ENCODE measurements at places on chromosomes 7 and 10.

DNA sequence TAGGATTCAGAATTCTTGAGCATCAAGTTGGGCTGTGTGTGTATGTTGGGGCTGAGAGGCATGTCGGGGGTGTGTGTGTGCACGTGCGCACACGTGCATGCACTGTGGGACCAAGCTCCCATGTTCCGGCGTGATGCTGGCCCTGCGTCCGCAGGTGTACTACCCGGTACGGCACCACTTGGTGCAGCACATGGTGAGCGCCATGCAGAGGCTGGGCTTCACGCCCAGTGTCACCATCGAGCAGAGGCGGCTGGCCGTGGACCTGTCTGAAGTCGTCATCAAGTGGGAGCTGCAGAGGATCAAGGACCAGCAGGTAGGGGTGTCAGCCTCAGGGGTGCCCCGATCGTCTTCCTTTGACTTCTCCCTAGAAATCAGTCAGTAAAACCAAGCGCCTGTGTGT, 77.7 kb downstream of the TRRAP start:
- no peak for DNase-seq

DNA sequence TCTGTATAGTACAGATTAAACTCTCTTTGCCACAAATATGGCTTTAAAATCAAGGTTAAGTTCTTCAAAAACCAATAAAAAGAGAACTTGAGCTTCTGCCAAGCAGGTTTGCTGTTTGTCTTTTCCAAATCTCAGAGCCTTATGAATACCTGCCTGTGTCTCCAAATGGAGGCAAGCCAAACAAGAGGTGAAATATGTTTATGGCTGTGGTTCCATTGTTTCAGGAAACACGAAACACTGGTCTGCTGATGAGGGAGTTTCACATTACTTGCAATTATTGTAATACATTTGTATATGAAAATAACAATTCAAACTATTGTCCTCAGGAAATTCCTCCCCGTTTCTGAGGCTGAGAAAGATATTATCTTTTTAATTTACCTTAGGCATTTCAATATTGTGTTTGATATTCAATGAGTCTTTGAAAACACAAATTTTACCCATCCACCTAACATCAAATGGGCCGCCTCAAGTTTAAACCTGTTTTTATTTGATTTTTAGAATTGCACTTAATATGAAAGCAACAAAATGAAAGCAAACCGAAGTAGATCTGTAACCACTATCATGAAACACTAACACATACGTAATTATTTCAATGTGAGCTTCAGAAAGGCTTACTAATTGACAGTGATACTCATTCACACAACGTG, 359.3 kb downstream of the HGF start:
- DNase-seq: no peak

- DNase-seq: no peak
These were observed 12.5 kb upstream of the CALD1 start for GRCh38 chr7:134766779-134767519.

- DNase-seq: no peak
These were observed 293.9 kb downstream of the C7orf25 start for GRCh38 chr7:42617806-42618457.

- no peak for DNase-seq
These were observed 47.1 kb downstream of the MTURN start for GRCh38 chr7:30181736-30182522.

GRCh38 chr10:123043409-123043925, 34.7 kb downstream of the ACADSB start:
- DNase-seq: peak; percentile 5

- no peak for DNase-seq
These were observed 13.8 kb downstream of the GSDME start for GRCh38 chr7:24743471-24743870.

DNA sequence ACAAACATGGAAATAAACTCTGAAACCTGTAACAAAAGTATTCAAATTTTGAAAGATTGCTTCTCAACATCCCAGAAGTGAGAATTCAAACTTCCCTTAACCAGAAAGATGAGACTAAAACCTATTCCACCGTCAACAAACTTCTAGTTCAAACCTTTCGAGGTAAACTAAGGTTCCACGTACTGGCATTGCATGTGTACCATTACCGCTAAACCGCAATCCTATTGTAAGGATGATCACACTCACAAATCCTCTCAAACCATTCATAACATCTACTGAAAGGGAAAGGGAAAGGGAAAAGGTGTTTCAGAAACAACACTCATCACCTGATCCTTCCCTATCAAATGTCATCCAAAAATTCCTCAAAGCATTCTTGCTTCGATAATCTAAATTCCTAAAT, 3.1 kb downstream of the SMURF1 start:
- DNase-seq: no peak

DNA sequence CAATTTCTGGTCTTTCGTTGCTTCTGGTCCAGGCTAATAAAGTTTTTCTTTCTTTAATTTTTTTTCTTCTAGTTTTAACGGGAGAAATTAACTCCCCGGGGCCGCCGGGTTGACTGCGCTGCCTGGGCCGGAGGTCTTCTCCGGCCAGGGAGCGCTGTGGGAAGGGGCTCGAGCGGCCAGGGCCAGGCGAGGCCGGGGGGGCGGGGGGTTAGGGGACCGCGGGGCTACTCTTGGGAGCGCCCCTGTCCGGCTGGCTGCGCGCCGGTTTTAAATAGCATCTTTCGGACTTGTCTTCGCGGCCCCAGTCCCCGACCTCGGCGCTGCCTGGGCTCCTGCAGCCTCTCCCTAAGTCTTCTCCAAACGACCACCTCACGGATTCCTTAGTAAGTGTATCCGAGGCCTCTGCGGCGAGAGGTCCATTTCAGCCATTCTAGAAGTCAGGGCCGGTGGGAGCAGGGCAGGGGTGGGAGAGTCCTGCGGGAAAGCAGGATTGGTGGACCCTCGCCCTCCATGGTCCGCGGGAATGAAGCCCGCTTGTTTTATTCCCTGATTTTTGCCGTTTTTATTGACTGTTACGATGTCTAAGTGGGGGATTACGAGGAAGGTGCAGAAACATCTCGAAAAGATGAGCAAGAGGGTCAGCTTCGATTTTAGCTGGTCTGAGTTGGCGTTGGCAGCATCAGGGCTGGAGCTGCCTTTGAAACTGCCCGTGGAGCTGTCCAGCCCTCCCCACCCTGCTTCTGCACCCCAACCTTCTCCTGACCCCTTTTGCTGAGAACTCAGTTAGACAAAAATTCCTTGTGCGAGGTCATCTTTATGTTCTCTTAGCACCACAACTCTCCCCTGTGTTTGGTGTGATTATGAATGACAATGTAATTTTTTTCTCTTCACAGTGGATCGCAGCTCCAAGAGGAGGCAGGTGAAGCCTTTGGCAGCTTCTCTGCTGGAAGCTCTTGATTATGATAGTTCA, 555 bp downstream of the PHF14 start:
- DNase-seq: no peak

GRCh38 chr10:43945908-43946307, 297.2 kb upstream of the ZNF32 start:
- DNase-seq: no peak

GRCh38 chr10:114283091-114283490, 44.0 kb downstream of the VWA2 start:
- no peak for DNase-seq

DNA sequence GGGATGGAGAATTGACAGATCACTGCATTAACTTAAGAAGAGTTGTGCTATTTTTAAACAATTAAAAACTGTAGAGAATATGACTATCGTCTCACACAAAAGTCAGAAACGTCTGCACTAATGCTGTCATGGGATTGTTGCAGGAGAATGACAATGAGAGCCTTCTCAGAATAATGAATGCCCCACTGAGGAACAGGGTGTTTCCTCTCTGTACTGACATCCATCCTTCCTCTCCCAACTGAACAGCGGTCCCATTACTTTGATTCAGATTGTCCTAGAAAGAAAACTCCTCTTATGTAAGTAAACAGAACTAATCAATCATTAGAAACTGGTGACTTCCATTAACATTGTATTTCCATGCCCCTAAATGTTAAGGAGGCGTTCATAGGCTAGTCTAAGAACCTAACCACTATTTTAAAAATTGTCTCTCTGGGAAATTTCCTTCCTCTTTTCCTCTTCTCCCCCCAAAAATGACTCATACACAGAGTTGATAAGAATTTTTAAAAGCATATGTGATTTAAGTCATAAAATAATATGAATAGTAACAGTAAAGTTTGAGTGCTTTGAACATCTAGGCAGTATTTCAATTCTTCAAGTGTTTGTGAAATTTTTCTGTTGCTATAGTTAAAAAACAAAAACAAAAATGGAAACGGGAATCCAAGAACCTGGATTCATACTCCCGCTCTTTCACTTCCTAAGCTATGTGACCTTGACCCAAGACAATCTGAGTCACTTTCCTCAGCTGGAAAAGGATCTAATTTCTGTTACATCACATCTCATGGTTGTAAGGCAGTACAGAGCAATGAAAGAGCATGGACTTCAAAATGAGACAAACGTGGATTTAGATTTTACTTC, 12.7 kb upstream of the MACC1 start:
- DNase-seq: no peak

DNA sequence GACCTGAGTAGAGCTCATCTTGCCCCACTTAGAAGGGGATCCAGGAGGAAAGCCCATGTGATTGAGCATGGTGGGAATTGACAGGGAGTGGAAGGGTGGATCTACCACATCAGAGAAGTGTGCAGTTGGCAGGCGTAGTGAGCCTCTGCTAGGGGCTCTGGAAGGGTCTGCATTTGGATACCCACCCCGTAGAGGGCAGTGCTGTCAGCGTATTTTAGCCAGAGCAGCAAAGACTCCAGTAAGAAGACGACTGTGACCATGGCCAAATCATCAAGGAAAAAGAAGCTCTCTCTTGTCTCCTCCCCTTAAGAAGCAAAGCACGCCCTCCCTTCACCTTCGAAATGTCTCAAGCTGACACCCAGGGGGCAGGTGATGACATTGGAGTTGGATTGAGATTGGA, 68.8 kb upstream of the INHBA start:
- DNase-seq: no peak

GRCh38 chr7:33707427-33707826, 197.9 kb upstream of the BMPER start:
- DNase-seq: no peak

DNA sequence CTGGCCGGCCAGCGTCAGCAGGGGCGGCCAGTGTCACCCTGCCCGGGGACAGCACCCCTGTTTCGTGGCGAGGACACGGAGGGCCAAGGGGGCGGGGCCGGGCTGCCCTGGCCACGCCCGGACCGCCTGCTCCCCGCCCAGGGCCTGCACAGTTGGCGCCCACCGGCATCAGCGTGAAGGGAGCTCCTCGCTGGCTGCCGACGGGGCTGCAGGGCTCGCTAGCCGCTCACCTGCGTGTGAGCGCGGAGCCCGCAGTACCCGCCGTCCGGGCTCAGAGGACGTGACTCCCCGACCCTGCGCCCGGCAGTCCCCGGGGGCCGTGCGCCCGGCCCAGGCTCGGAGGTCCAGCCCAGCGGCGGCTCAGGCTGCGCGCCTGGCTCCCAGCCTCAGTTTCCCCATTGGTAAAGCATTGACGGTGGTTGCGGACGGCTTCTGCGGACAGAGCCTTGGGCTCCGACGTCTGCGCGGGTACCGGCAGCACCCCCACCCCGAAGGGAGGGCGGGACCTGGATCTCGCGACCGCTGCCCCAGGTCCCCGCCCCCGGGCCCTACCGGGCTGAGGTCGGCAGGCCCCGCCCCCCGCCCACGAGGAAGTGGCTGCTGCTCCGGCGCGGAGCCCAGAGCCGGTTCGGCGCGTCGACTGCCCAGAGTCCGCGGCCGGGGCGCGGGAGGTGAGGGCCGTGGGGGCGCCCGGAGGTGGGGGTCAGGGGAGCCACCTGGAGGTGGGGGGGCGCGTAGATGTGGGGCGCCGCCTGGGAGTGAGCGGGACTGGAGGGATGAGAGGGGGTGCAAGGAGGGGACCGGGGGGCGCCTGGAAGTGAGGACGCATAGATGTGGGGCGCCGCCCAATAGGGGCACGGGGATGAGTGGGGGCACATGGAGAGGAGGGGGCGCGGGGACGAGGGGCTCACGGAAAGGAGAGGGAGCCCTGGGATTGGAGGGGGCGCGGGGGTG, at the start of gene ARPC1B:
ARPC1B (plus strand) TSS at position 620 of the 954 bp plus-strand sequence. CDS start 10,985 bp downstream, outside the sequence.
- DNase-seq: peak; percentile 71

DNA sequence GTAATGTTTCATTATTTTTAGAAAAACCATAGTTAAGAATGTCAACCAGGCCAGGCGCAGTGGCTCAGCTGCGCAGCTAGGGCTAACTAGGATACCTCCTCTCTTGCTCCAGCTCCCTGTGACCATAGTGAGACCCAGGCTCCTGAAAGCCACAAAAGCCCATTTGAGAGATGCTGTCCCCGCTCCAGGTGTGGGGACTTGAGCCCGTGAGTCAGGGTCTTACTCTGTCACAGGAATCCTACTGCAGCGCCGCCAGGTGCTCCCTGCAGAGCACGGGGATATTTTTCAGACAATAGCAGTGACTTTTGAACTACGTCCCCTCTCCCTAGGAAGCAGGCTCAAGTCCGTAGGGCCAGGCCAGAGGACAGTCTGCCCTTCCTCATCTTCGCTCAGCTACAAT, 75.6 kb upstream of the NRBF2 start:
- no peak for DNase-seq

GRCh38 chr7:37945336-37945735, 24.9 kb downstream of the EPDR1 start:
- DNase-seq: no peak

GRCh38 chr7:67671006-67671548, 674.4 kb downstream of the TYW1 start:
- DNase-seq: no peak

GRCh38 chr10:31620226-31621151, 301.5 kb downstream of the ZEB1 start:
- no peak for DNase-seq

GRCh38 chr10:123557366-123558108, 108.6 kb upstream of the GPR26 start:
- DNase-seq: no peak

DNA sequence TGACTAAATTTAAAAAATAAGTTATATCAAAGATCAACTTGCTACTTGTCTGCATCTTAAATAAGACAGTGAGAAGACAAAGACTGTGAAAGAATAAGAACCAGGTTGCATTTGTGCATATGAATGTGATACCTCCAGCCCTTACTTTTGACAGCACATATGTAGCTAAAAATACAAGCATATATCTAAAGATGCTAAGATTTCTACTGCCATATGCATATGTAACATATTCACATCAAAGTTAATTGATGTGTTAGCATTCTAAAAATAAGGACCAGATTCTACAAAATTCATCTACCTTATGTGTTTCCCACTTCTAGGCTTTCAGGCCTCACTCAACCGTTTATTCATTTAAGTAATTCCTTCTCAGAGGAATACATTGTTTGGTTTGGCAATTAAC, 1120.3 kb upstream of the LRRTM3 start:
- no peak for DNase-seq

DNA sequence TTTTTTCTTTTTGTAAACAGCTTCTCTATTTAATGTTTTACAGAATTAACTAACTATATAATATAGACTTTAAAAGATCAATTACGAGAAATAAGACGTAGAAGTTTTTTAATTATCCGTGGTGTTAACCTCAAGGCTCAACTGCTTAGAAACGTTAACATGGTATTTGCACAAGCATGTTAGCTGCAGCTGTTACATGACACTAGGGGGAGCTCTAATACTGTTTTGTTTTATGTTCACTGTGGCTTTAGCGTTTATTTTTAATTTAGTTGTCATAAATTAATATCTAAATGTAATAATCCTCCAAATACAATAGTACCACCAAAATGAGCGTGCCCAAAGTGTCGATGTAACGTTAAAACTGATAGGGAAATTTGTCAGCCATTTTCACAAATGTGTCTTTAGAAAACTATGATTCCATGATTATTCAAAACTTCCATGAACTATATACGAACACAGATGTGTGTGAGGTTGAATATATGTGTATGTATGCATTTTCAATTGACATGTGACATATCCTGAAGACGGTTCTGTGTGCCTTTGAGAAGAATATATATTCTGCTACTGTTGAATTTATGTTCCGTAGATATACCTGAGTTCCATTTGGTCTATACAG, 828.8 kb upstream of the MBL2 start:
- DNase-seq: no peak

- DNase-seq: no peak
These were observed 88.6 kb downstream of the MPP7 start for GRCh38 chr10:28214219-28214618.
